ENCODE measurements at places on chromosomes 12 and 14. TPM values are rescaled to one million over a fixed set of nuclear protein-coding genes. Genes with fewer than 3 reads are reported as not detected.

DNA sequence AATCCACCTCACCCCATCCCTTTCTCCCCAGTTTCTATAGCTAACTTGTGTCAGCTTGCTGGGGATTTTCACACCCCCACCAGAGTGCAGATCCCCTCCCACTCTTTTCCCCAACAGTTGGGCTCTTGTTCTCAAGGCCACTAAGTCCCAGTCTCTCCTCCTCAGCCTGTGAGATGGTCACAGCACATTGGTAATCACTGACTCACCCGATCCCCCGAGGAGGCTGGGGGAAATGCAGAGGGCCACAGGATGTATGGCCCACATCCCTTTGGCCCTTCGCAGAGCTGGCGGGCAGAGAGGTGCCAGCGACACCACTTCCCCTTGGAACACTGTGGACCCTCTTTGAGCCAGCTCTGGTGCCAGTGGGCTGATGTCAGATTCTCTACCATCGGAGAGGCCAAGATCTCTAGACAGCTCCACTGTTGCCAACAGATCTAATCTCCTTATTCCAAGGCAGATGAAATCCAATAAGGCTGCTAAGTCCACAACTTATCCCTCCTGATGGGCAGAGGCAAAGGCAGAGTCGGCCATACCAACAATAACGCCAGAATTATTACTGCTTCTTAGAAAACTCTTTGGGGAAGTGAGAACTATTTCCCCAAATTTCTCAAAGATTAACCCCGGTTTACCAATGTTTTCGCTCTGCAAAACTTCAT, 1.6 kb downstream of the FMNL3 start:
- DNase-seq, result no peak

- DNase-seq, result no peak
Observed at GRCh38 chr14:56390859-56391258, 188.7 kb upstream of the TMEM260 start.

DNA sequence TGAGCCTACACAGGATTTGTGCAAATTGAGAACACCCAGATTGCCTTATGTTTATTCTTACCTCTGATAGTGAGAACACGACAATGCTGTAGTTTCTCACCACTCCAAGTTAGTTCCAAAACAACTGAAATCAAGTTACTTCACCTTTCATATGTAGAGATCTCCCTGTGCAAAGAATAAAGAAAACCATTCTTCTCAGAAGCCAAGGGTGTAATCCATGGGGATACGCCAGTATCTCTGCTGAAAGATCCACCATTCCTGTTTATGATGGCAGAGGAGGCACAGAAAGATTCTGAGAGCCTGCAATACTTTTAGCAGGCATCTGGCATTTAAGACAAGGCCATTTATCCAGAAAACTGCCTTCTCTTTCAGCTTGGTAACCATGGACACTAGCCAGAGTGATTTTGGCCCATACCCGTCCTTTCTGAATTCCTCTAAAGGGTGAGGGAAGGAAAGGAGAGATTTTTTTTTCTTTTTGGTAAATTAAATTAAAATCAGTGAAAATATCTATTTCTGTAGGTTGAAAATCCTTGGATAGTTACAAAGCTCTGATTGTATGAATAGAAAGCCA, 355.4 kb upstream of the FAR2 start:
- no peak for DNase-seq

DNA sequence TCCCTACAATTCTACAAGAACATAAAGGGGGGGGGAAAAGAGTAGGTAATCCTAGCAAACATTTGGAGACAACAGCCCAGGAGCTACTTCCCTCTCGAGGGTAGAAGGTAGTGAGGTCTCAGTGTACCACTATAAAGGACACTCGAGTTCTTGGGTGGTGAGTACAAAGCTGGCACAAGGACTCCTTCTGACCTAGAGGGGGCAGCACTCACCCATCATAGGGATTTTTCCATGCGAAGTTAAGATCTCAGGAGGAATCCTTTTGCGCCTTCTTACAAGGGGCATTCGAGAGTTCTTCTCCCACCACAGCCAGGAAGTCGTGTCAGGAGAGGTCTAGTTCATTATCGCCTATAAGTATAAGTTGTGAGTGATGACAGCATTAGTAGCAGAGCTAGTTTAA, 200.2 kb upstream of the RBM19 start:
- no peak for DNase-seq

DNA sequence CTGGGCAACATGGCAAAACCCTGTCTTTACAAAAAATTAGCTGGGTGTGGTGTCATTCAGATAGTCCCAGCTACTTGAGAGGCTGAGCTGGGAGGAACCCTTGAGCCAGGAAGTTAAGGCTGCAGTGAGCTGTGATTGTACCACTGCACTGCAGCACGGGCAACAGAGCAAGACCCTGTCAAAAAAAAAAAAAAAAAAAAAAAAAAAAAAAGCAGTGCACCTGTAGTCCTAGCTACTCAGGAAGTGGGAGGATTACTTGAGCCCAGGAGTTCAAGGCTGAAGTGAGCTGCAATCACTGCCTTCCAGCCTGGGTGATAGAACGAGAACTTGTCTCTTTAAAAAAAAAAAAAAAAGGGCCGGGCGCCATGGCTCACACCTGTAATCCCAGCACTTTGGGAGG, 5.6 kb downstream of the REM2 start:
- DNase-seq, result no peak

DNA sequence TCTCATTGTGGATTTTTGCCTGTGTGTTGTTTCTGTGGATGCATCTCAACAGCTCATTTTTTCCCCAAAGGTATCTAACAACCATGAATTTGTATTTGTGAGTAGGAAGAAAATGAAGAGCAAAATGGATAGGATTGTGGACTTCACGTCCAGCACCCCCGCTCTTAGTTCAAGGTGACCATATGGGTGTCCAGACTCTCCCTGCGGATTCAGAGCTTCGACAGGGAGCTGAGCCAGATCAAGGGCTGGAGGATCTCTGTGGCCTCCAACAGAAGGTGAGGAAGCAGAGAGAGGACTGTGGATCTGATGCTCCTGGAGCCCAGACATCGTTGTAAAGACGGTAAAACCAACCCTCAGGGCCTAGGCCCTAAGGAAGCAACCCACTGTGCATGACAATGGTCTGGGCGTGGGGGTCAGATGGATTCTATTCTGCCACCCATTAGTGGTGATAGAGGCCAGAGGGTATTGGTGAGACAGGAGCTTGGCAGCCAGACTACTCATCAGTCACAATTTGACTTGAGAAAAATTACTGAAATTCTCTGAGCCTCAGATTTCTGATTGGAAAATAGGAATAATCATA, 659.7 kb upstream of the TMEM132C start:
- no peak for DNase-seq

GRCh38 chr14:103329401-103330347, 4.4 kb upstream of the EIF5 start:
- no peak for DNase-seq

DNA sequence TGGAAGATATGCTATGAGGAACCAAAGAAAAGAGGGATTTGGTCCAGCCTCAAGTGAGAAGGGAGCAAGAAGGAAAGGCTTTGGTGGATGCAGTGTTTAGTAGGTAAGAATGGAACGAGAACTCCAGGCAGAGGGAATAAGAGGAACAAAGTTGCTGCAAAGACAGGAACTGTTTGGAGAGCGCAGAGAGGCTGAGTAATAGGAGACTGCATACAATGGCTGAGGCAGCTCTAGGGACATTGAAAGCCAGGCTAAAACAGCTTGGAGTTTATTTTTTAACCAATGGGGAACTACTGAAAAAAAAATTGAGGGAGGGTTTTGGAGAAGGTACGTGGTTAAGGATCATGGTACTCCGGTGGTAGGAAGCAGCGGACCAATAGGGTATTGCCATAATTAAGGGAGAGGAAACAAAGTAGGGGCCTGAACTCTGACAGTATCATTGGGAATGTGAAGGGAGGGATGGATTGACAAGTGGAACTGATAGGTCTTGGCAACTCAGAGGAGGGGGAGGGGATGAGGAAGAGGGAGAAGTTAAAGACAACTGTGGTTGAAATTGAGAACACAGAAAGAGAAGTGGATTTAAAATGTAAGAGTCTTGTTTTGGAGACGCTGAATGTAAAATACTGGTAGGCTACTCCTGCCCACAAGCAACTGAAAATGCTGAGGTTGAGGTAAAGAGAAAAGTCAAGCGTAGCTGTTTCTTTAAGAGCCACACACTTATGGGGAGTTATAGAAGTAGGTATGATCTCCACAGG, 4.8 kb downstream of the ASCL4 start:
- DNase-seq, result no peak

DNA sequence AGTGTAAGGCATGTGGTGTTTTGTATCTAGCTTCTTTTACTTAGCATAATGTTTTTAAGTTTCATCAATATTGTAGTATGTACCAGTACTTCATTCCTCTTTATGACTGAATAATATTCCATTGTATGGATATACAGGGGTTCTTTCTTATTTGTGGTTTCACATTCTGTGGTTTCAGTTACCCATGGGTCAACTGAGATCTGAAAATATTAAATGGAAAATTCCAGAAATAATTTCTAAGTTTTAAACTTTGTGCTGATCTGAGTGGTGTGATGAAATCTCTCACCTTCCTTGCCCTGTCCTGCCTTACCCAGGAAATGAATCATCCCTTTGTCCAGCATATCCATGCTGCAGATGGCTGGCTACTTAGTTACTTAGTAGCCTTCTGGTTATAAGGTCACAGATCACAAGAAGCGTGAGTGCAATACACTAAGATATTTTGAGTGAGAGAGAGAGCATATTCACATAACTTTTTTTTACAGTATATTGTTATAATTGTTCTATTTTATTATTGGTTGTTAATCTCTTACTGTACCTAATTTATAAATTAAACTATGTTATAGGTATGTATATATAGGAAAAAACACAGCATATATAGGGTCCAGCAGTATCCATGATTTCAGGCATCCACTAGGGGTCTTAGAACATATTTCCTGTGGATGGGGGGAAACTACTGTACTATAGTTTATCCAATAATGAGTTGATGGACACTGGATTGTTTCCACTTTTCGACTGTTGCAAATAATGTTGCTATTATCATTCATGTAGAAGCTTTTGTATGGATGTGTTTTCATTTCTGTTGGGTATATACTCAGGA, 59.6 kb upstream of the LRTM2 start:
- no peak for DNase-seq

DNA sequence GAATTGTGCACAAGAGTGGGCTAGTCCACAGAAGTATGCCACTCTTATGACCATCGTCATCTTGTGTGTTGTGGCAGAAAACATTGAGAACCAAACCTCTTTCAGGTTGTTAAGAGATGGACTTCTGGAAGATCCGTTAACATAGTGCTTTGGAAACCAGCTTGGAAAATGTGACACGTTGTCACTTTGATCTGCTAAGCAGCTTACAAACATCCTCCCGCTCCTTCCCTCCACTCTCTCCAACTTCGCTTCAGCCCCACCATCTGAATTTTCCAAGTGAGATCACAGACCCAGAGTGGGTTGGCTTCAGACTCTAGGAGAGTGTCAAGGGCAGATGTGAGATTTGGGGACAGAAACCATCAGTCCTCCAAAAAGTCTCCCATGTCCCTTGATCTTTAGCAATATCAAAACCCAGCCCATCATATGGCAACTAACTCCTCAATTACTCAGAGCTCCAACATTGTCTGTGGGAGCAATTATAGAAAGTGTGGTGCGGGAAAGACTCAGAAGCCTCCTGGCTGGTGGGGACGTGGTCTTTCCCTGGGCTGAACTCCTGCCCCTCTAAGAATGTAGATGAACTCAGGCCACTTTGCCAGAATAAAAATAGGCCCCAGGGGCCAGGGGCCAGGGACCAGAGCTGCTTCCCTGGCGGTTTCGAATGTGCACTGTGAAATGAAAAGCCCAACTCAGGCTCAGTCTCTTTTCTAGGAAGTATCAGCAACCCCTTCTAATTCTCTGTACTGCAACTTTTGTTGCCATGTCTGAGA, 129.5 kb downstream of the SLC38A6 start:
- DNase-seq, result no peak

- no peak for DNase-seq
Observed at GRCh38 chr14:65261946-65262345, 150.6 kb upstream of the FUT8 start.

DNA sequence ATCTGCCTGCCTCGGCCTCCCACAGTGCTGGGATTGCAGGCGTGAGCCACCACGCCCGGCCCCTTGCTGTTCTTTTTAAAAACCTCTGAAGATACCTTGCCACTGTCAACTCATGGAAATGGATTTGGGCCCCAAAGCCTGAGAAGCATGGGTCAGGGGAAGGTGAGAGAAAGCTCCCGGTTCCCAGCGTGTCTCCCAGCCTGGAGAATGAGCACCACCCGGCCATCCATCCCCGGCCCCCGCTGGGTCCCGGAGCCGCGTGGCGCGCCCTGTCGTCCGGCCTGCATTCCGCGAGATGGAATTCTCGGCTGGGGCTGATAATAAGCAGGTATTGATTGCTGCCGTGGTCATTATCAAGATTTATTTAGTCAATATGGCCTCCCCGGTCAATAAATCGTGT, 126.5 kb upstream of the MYL2 start:
- DNase-seq, result no peak

- no peak for DNase-seq
Observed at GRCh38 chr14:96187216-96188031, 17.2 kb upstream of the BDKRB2 start.

- no peak for DNase-seq
Observed at GRCh38 chr12:52745554-52745953, 31.6 kb downstream of the KRT76 start.

- no peak for DNase-seq
Observed at GRCh38 chr12:131330106-131330815, 376.6 kb downstream of the ADGRD1 start.

GRCh38 chr12:128267651-128268378, 845 bp downstream of the TMEM132C start:
- peak; percentile 29 for DNase-seq

GRCh38 chr12:12128670-12129069, 57.9 kb downstream of the BCL2L14 start:
- DNase-seq, result no peak

DNA sequence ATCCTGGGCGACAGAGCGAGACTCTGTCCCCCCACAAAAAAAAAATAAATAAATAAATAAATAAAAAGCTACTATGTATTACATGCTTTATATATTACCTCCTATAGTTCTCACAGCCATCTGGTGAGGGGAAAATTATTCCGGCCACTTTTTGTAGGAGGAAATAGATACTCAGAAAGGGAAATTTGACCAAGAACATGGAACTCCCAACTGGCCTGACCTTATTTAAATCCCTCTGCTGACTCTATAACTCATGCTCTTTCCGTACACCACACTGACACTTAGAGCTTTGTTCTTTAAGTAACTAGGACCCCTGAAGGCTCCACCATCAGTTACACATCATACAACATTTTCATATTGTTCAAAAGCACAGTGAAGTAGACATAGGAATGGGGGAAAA, 2.2 kb upstream of the MMP19 start:
- DNase-seq, result no peak

GRCh38 chr12:106709068-106709511, 65.4 kb upstream of the RIC8B start:
- no peak for DNase-seq

GRCh38 chr14:23399591-23399990, 8.5 kb downstream of the MYH6 start:
- no peak for DNase-seq

- DNase-seq, result no peak
Observed at GRCh38 chr14:95237958-95238340, 80.6 kb upstream of the DICER1 start.

- no peak for DNase-seq
Observed at GRCh38 chr12:24705216-24705615, 243.7 kb downstream of the BCAT1 start.

TGM1 gene
- total RNA-seq, result 1.1 TPM

EIF2S3B gene
- total RNA-seq, result 0.51 TPM

MYF5 gene
- not detected for total RNA-seq

A2M gene
- 2,199 TPM for total RNA-seq

TMEM229B gene
- 2.0 TPM for total RNA-seq

TEX52 gene
- total RNA-seq, result not detected

SERPINA5 gene
- total RNA-seq, result 45.7 TPM

NFKBIA gene
- total RNA-seq, result 120 TPM

DAO gene
- total RNA-seq, result 0.84 TPM

MLF2 gene
- total RNA-seq, result 59.6 TPM

PTGER2 gene
- total RNA-seq, result 0.75 TPM

All from liver (tissue), 10 donors.